Activated CD4-positive, alpha-beta T cell treated with anti-CD3 and anti-CD28 coated beads, Interleukin-2, amount 50 U/mL, for 48 hours (primary cell): ENCODE measurements at places on chromosomes 5 and 9.

- DNase-seq: no peak
Observed at GRCh38 chr5:73199671-73200070, 26.7 kb downstream of the TMEM174 start.

- DNase-seq: no peak
Observed at GRCh38 chr9:3458806-3459475, 66.9 kb downstream of the RFX3 start.

GRCh38 chr9:94827584-94828304, 101.2 kb downstream of the AOPEP start:
- no peak for DNase-seq

GRCh38 chr5:173771121-173771724, 116.9 kb upstream of the CPEB4 start:
- no peak for DNase-seq

GRCh38 chr9:16136961-16137360, 584.1 kb downstream of the CCDC171 start:
- DNase-seq: no peak
